T47D (cell line): ENCODE measurements at places on chromosomes 3 and 15.

DNA sequence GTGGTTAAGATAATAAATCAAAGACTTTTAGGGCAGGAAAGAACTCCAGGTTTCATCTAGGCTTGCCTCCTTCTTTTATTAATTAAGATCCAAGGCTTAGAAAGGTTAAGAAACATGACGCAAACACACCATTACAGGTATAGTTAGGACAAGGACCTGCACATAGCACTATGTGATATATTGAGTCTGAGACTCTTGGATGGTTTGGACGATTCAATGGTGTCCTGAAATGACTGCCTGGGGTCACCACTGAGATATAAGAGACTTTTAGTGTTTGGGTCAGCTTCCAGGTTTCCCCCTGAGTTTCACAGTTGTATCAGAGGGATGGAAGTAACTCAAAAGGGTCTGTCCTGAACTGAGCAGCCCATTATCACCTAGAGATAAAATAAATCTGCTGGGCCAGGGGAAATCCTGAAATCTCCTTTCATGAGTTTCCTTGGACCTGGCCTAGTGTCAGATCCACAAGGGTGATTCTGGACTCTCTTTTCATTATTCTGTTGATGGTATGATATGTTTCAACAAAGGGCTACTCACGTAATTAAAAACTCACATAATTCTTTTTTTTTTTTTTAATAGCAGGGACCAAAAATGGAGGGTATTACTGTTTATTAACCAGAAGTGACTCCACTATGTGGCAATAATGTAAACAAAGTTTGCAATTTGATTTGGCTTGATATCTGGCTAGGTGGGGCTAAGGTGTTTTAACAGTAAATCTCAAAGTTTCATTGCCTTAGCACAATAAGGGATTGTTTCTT, 55.6 kb upstream of the ADGRG7 start:
- no peak for DNase-seq

- DNase-seq = no peak
Observed at GRCh38 chr3:29226706-29227105, 54.2 kb upstream of the RBMS3 start.

- peak; percentile 83 for DNase-seq
Observed at GRCh38 chr3:163056874-163057497, 1560.4 kb downstream of the OTOL1 start.

GRCh38 chr15:56344336-56344735, 20.9 kb upstream of the TEX9 start:
- no peak for DNase-seq

DNA sequence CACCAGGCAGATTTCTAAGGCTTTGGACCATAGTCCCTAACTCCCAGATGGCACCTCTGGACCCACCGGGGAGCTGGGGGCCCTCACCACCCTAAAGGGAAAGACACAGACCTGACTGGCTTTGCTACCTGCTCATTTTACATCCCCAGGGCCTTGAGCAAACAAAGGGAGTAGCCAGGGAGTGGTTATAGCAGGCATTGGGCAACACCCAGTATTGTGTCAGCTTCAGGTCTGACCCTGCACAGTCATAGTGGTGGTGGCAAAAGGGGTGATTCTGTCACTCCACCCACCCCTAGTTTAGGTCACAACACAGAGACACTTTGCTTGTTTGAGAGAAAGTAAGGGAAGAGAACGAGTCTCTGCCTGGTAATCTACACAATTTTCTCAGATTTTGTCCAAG, 352.5 kb downstream of the DIPK2A start:
- DNase-seq = no peak

DNA sequence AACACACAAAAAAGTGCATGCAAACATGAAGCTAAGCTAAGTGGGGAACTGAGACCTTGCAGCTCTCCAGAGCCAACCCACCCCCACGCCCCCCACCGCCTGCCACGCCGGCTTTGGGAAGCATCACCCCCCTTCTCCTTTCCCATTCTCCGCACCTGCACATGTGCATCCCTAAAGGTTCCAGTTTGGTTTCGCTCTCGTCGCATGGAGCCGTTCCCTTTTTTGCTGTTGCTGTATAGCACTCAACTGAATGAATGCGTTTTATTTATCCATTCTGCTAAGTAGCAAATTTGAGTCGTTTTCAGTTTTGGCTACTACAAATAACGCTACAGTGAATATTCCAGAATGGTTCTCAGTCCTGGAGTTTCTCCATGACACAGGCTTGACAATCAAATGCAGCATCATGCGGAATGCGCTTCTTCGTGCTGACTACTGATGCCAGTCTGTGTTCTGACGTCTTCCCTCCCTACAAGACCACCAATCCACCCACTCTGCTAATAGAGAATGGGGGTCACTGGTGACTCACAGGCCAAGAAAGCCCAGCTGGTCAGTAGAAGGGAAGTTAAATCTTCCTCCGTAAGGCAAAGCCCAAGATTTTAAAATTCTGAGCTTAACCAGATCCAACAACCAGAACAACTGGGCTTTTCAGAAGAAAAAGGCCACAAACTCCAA, 115.3 kb downstream of the XXYLT1 start:
- no peak for DNase-seq

DNA sequence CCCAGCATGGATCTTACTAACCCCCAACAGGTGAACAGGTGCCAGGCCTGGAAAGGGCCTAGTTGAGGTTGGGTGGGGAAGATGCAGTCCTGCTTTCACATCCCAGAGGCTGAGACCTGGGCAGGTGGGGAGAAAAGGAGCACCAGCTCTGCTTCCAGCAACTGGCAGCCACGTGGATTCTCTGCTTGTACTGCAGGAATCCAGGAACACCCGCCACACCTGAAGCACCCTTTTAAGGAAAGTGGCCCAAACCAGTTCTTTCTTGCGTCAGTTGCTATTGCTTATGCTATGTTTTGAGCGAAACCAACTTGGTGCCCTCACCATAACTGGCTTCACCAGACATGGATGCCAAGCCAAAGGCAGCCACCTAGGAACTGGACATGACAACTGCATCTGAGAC, 28.1 kb upstream of the NEO1 start:
- DNase-seq = no peak

GRCh38 chr3:176505878-176506621, 691.2 kb downstream of the TBL1XR1 start:
- DNase-seq = peak; percentile 58

DNA sequence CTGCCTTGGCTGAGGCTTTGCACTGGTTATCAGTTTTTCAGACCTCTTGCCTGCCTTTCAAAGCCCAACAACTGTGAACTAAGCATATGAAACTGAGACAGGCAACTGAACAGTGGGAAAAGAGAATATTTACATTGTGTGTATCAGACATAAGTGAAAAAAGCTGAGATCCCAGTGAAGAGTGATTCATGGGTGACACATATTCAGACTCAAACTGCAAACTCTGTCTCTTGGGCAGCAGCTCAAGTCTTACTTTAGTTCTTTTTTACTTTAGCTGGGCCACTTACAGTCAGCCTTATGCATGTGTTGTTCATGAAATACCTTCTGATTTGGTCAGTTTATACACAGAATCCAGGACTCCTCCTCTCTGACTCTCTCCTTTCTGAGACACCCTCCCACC, 19.2 kb downstream of the SUCLG2 start:
- no peak for DNase-seq

DNA sequence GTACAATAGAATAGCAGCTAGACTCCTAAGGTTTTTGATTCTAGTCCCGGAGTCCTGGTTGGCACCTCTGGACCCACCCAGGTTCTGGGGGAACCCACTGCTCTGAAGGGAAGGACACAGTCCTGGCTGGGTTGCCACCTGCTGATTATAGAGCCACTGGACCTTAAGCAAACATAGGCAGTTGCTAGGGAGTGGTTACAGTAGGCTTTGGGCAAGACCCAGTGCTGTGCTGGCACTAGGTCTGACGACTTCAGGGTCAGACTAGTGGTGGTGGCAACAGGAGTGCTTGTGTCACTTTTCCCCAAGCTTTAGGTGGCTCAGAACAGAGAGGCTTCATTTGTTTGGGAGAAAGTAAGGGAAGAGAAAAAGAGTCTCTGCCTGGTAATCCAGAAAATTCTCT, 109.8 kb upstream of the C3orf80 start:
- DNase-seq = no peak

DNA sequence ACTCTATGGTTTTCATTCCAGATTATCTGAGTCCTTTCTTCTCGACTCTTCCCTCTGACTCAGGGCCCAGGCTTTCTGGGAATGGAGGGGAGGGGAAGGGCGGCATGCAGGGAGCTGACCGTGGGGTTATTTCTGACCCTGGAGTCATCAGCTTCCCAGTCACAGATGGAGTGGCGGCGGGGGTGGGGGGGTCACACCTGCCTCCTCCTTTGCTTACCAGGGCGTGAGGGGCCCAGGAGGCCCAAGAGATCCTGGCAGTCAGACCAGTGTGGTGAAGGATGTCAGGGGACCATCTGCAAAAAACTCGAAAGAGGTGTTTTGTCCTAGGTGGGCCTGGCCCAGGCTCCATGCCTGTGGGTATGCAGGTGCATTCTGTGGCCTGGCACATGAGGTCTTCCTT, 996 bp upstream of the XIRP1 start:
- DNase-seq = no peak

GRCh38 chr3:53668872-53669271, 174.5 kb downstream of the CACNA1D start:
- no peak for DNase-seq

GRCh38 chr15:29708519-29708918, 113.7 kb downstream of the TJP1 start:
- DNase-seq = no peak

- no peak for DNase-seq
Observed at GRCh38 chr15:99435877-99436541, 129.8 kb upstream of the MEF2A start.
